CD4-positive, alpha-beta T cell treated with Interleukin-6 at 100 ng/mL for 8 hours (primary cell): ENCODE measurements at places on chromosomes 12 and 14.
A peak's percentile ranks its signal among the peaks of the same experiment; 100 is the strongest.

- DNase-seq, result peak; percentile 47
Observed at GRCh38 chr12:98653866-98654493, 8.9 kb downstream of the APAF1 start.

GRCh38 chr12:44875417-44875953 is 630 bp downstream of the NELL2 start:
- no peak for DNase-seq

DNA sequence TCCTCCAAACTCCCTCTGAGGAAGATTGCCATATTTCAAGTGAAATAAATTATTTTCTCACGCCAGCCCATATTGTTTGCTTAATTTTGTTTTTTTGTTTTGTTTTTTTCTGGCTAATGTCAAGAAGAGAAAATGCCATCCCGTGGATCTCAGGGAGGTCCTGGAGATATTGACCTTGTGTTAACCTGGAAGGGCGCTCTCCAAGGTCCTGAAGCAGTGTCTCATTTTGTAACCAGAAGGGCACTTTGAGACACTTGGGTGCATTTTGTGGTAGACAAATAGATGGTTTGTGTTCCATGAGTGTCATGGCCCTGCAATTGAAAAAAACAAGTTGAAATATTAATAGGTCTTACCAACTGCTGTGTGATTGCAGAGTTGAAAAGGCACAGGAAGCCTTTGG is 268.9 kb downstream of the SUDS3 start:
- no peak for DNase-seq

GRCh38 chr14:72466325-72466724 is 427.6 kb downstream of the DPF3 start:
- DNase-seq, result no peak

- no peak for DNase-seq
Observed at GRCh38 chr12:14303661-14304155, 61.8 kb upstream of the ATF7IP start.

GRCh38 chr12:49505672-49506071 is 33.2 kb upstream of the KCNH3 start:
- no peak for DNase-seq

GRCh38 chr14:63777024-63777423 is 49.2 kb upstream of the SGPP1 start:
- no peak for DNase-seq

DNA sequence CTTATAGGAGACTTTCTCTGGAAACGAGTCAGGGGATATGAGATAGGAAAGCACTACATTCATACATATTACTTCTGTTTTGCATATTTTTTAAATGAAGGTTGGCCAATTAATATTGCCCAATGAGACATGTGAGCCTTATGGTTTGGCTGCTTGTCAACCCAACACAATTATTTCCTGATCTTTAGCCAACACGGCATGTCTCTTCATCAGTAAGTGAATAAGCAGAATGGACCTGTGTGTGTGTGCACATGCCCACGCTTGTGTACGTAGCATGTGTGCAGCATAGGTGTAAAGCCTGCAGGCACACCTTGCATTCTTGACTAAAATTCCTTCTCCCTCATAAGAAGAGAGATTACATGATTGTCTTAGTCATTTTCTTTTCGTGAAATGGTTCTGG is 88.3 kb downstream of the STON2 start:
- DNase-seq, result no peak
